SIG-M5 (cell line): ENCODE measurements at places on chromosomes 12 and 14.

GRCh38 chr12:50828886-50829285 lies 13.8 kb upstream of the TMPRSS12 start:
- DNase-seq, result no peak

- DNase-seq, result no peak
Observed at GRCh38 chr14:75456997-75457335, 29.1 kb downstream of the JDP2 start.

DNA sequence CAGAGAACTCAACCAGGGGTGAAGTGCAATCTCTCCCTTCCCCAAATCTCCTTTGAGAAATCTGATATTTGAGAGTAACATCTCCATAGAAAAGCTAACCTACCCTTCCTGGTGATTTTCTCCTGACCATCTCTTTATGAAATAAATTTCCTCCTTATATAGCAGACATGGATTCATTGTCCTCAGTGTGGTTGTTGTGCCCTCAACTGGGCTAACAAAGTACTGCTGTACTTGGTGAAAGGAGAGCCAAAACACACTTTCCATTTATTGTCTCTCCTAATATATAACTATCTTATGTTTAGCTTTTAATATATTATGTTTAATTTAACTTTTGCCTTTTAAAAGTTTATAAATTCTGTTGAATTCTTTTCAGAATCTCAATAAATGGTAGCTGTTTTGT lies 65.1 kb upstream of the SLCO1B1 start:
- no peak for DNase-seq

DNA sequence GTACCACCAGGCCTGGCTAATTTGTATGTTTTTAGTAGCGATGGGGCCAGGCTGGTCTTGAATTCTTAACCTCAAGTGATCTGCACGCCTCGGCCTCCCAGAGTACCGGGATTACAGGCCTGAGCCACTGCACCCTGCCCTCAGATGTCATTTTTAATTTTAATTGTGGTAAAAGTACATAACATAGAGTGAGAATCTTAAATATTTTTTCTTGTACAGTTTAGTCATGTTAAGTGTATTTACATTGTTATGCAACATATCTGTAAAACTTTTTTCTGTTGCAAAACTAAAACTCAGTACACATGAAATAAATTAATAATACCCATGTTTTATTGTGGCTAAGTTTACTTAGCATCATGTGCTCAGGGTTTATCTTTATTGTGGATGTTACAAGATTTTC lies 231.4 kb downstream of the ALG10 start:
- DNase-seq, result no peak

DNA sequence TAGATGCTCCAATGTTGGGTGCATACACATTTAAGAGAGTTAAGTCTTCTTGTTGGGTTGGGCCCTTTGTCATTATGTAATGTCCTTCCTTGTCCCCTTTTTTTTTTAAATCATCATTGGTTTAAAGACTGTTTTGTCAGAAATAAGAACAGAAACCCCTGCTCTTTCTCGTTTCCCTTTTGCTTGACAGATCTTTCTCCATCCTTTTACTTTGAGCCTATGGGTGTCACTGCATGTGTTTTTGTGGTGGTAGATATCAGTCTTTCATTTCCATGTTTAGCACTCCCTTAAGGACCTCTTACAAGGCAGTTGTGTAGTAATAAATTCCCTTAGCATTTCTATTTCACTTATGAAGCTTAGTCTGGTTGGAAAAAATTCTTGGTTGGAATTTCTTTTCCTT lies 47.4 kb downstream of the RTN1 start:
- DNase-seq, result no peak

DNA sequence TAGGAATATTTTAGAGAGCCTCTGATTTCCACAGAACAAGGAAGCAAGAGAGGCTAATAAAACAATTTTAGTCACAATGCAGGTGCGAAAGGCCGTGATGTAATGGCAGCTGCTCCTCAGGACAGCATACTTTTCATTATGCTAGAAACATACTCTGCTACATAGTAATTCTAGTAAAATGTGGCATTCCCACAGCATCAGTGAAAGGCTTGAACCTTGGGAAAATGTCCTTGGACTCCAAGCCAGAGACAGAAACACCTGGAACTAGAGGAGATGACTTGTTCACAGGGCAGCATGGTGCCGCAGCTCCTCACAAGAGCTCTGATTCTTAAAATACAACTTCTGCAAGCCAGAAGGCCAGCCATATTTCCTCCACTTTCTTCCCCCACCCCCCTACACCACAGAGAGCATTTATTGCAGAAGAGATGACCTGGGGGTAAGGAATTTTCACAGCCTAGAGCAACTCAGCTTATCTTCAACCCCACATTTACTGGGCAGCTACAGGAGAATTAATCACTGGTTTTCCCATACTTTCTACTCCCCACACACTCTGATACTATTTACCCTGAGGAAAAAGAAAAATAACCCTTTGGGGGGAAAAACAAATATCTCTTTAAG lies 15.8 kb downstream of the ABCC9 start:
- DNase-seq, result no peak

DNA sequence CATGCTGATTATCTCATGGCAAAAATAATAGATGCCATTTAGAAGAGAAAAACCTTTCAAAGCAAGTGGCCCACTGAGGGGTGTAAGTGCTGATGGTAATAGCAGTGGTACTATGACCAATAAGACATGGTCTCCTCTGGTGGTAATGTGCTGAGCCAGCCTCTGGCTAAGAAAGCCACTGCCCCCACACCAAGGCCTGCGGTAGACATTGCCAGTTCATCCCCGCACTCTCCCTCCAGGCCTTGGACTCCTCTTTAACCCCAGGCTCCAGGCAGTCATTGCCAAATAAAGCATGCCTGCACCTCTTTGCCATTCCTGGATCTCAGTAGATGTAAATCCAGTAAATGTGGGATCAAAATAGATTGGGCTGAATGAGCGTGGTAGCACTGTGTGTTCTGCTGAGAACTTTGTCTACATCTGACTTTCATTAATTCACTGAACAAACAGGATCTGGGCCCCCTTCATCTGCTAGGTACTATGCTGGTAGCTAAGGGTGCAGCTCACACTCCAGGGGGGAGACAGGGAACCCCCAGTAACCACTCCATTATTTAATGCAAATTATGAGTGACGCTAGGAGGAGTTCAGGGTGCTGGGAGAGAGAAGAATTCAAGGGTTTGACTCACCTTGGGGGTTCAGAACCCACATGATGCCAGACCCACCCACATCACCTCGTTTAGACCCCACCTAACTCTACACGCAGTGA lies 89.3 kb downstream of the BCL11B start:
- DNase-seq, result no peak

DNA sequence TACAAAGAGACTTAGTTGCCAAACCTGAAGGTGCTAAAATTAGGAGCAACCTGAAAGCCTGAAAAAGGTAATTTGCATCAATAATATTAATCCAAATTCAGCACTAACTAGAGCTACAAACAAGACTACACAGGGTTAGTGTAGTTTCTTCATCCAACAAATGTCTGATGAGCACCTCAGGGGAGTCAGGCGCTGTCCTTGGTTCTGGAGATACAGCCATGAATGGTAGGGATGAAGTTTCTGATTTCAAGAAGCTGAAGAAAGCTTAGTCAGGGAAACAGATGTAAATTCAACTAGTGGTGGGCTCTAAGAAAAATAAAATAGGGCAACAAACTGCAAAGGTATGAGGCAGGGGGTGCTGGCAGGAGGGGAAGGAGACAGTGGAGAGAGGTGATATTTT lies 266.3 kb downstream of the GLT1D1 start:
- DNase-seq, result no peak

- no peak for DNase-seq
Observed at GRCh38 chr12:52215587-52216031, 17.4 kb upstream of the KRT7 start.

DNA sequence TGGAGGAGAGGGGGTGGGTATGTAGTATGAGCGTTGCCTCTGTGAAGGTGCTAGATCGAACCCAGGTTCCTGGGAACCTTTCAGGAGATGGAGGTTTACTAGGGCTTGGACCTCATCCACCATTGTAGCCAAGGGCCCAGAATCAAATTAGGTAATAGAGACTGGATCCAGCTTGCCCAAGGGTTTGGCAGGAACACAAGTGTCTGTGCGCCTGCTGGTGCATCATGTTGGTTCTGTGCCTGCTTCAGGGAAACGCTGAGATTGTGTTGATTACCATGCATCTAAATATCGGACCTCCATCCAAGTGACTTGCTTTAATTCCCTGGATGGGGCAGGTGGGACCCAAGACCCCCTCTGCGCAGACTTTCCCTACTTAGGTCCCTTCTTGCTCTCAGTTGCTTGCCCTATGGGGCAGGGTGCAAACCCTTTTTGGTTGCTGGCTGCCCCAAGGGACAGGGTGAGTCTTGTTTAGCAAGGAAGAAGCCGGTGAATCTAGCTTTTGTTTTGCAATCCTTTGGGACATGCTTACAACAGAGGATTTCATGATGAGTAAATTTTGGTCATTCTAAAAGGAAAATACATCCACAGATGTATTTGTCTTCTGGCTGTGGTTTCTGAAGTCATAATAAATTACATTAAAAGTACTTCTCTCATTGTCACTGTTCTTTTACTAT lies 189.8 kb upstream of the PRICKLE1 start:
- no peak for DNase-seq
